Stimulated activated effector memory CD8-positive, alpha-beta T cell treated with anti-CD3 and anti-CD28 coated beads, Interleukin-12 subunit alpha, Interleukin-12 subunit beta, amount 100 ng/mL, for 72 hours (primary cell): ENCODE measurements at places on chromosomes 6 and 20.

GRCh38 chr6:6230286-6230685 is 90.2 kb downstream of the F13A1 start:
- DNase-seq: no peak

DNA sequence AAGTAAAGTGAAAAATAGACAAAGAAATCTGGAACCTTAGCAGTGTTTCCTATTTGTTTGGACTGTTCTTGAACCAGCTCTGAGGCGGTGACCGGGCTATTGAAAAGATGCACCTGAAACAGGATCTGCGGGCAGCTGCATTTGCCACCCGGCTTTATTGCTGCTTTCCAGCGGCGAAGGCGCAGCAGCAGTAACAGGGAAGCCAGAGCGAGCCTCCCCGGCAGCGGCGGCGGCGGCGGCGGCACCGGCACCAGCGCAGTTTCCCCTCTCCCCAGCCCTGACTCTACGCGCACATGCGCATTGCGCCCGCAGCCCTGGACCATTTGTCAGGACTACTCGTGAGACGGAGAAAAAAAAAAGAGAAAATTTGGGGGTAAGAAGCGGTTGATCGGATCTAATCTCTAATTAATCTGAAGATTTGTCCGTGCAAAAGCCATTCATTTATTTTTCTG is at the start of gene L3MBTL3:
L3MBTL3 (plus strand) TSS at position 290 of the 452 bp plus-strand sequence. CDS start 24,119 bp downstream, outside the sequence.
- peak; percentile 89 for DNase-seq

GRCh38 chr6:20708367-20709124 is 174.3 kb downstream of the CDKAL1 start:
- DNase-seq: no peak

DNA sequence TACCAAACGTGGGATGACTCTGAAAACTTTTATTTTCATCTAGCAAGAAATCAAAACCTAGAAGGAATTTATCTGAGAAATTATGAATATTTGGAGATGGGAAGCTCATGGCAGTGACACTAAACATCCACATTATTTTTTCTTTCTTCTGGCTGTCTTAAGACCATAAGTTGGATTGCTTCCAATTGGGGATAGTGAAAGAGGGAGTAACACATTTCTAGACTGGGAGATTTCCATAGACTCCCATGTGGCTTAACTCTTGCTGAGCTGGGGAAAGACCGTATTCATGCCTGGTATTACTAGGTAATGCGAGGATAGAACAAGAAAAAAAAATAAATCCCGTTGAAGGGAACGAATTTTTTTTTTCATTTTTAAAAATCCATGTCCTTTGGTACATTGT is 120.0 kb downstream of the UTRN start:
- no peak for DNase-seq

- no peak for DNase-seq
Measured at GRCh38 chr20:51378171-51378928, 164.2 kb downstream of the NFATC2 start.

GRCh38 chr6:551405-551804 is 105.5 kb downstream of the HUS1B start:
- DNase-seq: no peak

GRCh38 chr20:17833036-17833674 is 133.4 kb downstream of the BANF2 start:
- no peak for DNase-seq

GRCh38 chr20:55565096-55565773 is 440.1 kb downstream of the CBLN4 start:
- DNase-seq: no peak

DNA sequence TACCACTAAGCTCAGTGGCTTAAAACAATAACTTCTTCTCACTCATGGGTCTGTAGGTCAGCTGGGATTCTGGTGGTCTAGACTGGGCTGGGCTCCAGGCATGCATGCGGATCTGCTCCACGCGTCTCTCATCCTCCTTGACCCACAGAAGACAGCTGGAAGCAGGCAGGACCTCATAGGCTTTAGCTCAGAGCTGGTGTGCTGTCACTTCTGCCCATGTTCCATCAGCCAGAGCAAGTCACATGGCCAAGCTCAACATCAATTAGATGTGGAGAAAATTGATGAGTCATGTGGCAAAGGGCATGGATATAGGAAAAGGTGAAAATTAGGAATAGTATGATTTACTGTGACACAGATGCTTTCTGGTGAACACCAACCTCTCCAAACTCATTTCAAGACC is 57.4 kb upstream of the PSMF1 start:
- no peak for DNase-seq

- no peak for DNase-seq
Measured at GRCh38 chr20:49519777-49520359, 37.4 kb upstream of the KCNB1 start.

- DNase-seq: no peak
Measured at GRCh38 chr20:32610472-32611218, 25.5 kb upstream of the NOL4L start.

DNA sequence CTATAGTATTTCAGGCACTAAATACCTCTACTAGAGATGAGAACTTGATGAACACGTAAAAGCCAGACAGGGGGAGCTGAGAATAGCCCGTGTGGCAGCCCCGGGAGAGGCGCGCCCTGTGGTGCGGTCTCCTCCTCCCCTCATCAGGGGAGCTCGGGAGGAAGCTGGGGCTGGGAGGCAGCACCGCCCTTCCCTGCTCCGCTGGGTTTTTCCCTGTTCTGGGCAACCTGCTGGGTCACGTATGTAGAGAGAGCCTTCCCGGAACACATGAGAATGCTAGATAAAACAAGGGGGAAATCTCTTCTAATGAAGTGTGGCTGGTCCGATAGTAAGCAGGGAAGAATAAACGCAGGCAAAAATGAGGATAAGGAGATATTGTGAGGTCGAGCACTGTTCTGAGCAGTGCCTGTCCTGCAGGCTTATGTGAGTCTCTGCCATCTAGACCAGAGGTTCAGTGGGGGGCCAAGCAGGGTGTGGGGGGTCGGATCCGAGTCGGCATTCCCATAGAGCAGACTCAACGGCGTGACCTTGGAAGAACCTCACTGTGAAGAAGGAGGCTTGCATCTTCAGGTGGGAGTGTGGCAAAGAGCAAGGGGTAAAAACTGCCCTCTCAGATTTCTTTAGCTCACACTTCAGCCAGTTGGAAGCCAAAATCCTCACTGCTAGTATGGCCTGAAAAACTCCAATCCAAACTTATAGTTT is 13.4 kb upstream of the RPS6KA2 start:
- DNase-seq: no peak

- no peak for DNase-seq
Measured at GRCh38 chr6:160363016-160363996, 15.1 kb downstream of the SLC22A3 start.

- no peak for DNase-seq
Measured at GRCh38 chr6:6248651-6249050, 71.8 kb downstream of the F13A1 start.

- DNase-seq: no peak
Measured at GRCh38 chr6:41494212-41495110, 51.7 kb upstream of the FOXP4 start.

GRCh38 chr20:51687108-51687507 is 81.1 kb downstream of the ATP9A start:
- DNase-seq: no peak

GRCh38 chr20:9344083-9344920 is 170.1 kb upstream of the LAMP5 start:
- DNase-seq: no peak

DNA sequence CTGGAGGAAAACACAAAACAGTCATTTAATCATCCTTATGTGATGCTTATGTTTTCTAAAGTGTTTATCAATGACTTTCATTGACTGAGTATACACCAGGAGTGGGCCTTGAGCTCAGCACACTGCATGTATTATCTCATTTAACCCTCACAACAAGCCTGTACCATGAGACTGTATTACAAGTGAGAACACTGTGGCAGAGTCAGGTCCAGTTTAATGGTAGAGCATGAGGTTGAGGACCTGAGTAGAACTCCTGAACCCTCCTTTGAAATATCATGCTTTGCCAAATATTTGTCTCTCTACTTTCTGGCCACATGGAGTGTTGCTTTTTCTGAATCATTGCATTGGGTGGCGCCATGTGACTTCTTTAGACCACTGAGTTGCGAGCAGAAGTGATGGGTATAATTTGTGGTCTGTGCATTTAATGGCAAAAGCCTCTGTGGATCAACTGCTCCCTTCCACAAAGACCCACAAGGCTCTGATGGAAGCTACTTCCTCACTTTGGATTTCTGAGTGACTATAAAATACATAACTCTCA is 65.0 kb upstream of the SIRPG start:
- no peak for DNase-seq

DNA sequence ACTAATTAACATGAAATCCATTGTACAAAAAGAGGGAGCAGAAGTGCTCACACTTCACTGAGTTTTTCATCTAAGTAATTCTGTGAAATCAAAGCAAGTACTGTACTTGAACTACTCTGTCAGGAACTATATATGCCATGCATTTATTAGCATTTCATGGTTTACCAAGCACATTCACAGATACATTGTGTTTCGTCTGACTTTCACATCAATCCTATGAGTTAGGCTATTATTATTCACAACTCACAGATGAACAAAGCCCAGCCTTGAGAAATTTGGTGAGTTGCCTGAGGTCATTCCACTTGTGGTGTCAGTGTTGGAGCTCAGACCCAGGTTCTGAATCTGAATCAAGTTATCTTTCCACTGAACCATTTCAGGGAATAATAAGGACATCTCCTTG is 33.7 kb upstream of the TENT5A start:
- DNase-seq: no peak
